ENCODE measurements at places on chromosomes 6 and 20.

DNA sequence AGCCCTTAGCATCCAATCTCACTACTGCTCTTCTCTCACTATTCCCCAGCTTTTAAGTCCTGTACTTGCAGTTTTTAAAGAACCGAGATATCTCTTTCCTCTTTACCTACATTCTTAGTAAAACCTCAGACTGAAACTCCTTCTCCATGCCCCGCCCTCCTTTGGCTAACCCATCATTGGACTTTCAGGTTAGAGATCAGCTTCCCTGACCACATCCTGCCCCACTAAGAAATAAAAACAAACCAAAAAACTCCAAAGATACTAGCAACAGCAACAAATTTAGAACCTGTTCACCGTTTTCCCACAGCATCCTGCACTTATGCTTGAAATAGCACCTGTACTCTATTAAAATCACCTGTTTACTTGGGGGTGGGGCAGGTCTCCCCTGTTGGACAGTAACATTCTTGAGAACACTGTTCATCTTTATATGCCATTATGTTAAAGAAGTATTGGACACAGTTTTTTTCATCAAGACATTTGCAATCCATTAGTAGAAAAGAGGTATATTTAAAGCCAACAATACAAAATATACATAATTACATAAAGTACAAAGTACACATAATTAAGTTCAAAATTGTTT is 16.3 kb upstream of the SMAP1 start:
- no peak for DNase-seq

DNA sequence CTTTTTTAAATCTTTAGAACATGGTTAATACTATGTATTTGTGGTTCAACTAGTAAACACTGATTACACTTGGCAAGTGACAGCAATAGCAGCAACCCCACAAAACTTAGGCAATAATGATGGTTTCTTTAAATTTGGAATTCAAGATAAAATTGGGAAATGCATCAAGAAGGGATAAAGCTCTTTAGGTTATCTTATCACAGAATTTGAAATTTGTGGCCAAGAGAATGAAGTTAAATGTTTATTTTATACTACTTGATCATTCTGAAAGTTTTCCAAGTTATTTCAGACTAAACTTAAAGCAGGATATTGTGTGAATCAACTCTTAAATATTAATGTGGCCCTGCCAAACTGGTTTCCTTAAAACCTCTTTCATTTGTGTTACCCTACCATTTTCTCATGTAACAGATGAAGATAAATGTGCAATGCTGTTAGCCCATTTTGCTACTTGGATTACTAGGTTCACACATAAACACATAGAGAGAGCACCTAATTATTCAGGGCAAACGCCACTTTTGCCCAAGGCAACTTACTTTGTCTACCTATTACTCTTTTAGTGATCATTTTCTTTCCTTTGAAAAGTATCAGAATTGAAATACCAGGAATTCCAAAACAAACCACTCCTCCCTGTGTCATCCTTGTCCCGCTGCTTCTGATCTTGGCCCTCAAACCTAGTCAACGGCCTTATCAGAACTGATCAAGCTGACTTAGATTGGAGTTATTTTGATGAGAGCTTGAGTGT is 186.7 kb upstream of the TENT5A start:
- no peak for DNase-seq

DNA sequence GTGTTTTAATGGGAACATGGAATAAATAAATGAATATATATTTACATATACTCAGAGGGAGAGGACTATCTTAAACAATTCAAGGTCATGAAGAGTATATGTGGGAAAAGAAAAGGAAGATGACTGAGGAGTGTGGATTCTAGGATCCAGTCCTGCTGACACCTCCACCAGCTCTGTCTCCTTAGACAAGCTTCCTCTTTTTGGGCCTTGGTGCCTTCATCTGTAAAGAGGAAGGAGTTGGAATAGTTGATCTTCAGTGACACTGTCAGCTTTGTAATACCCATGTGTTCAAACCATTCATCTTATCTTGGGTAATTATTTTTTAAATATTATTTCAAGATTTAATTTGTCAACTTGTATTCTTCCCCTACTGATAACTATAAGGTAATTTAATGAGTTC is 338.0 kb downstream of the ADGRB3 start:
- DNase-seq: no peak

DNA sequence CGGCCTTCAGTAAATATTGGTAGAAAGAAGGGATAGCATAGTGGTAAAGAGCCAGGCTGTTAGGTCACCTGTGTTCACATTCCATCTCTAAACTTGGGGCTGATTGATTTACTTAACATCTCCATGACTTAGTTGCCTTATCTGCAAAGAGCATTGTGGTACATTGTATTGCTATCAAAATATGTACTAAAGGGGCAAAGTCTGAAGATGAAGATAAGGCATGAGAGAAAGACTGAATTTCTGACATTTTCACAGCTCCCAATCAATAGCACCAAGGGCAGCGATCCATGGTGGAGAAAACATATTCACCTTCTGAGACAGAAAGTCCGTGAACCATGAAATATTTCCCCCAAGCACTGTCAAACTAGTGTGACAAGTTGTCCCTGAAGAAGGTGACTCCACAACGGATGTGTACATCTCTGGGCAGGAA is 223.3 kb upstream of the STXBP5 start:
- no peak for DNase-seq

- DNase-seq: no peak
Observed at GRCh38 chr6:133062696-133063306, 178.4 kb upstream of the EYA4 start.

DNA sequence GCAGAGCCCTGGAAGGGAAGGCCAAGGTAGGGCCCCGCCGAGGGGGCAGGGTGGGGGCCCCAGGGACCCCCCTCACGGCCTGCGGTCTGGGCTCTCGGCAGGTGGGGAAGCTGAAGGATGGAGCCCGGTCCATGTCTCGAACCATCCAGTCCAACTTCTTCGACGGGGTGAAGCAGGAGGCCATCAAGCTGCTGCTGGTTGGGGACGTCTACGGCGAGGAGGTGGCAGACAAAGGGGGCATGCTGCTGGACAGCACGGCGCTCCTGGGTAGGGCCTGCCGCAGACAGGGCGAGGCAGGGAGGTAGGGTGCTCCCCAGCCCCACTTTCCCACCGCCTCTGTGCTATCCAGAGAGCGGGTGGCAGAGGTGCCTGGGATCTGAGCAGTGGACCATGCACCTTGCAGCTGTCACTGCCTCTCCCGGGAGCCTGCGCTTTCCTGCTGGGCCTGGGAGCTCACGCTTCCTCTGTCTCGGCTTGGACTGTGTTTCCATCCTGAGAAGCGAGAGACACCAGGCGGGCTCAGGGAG is 83.1 kb downstream of the SYNJ2 start:
- no peak for DNase-seq

DNA sequence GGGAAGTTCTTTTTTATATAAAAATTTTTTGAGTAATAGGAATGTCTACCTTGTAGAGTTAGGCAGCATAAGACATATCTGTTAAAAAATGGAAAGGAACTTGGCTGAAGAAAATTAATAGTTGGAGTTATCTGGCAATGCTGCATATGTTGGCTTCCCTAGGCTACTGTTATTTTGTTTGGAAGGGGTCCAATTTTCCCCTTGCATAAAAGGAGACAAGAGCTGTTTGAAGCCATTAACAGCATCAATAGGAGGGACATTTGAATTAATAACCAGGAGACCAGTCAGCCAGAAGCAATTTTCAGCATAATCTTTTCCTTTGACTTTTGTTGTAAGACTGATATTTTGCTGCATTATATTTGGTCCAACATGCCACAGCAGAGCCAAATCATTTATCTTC is 80.9 kb upstream of the TAB2 start:
- DNase-seq: no peak

DNA sequence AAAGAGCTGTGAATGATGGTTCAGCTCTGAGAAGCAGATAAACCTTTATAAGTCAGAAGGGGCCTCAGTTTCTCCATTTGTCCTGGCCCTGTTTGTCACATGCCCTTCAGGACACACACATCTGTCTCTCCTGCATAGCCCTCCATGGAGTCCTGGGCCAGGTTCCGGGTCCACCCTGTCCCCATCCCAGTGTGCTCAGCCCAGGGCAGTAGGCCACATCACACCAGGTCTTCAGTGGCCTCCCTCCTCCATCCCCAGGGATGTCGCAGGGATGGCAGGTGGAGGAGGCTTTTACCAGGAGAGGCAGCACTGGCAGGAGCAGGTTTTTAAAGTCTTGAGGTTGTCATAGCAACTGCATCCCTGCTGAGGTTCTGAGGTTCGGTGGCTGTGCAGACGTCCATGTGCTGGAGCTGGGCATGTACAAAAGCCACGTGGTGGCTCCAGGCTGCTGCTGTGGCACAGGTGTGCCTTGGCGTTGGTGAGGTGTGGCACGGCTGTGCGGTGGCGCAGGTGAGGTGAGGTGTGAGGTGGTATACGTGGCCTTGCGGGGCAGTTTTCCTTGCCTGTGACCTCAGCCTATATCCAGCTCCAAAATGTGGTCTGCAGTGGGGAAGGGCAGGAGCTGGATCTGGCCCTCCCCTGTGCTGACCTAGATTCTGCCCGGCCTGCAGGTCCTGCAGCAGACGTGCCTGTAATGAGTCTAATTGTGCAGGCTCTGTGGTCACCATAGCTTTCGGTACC is 8.0 kb upstream of the NPBWR2 start:
- DNase-seq: no peak

DNA sequence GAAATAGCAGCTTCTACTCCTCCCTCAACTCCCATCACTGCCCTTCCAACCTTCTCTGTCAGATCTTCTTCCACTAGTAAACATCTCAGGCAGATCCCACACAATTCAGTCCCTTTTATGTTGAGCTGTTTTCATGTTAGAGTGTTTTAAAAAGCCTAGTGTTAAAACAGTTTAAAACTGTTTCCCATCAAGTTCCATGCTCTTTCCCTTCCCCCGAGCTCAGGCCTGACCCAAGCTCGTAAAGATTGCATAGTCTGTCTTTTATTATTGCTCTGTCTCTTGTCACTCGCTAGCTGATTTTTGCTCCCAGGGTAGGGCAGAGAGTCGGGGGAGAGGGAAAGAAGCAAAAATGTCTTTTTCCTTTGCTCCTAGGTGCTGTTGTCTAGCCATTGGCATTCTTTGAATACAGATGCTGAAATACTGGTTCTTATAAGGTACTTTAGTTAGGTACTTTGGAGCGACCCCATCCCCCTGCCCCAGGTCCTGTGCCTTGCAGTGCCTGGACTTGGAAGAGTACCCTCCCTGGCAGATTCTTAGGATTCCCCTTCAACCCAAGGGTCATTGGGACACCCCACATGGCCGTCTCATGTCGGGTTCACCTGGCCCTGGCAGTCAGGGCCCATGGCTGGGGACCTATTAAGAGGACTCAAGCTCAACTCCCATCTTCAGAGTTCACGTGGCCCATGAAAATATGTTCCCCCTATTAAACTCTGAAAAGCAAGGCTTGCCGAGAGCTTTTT is 101.2 kb upstream of the ARMC2 start:
- DNase-seq: no peak

DNA sequence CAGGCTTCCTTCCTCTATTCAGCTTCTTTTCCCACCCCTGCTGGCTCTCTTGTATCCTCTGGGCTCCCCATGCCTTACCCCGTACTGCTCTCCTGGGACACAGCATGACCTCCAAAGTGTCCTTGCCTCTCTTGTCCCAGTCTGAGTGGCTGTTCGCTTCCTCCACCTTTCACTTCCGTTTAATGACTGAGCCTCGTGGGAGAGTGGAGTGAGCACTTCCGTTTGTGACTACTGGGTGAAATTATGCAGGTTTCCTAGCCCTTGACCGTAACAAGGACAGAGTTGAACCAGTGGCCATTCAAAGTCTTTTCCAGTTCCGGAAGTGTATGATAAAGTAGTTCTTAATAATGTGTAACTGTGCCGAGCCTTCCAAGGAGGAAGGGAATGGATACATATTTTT is 109.2 kb downstream of the ARID1B start:
- no peak for DNase-seq

Data from activated CD8-positive, alpha-beta memory T cell treated with anti-CD3 and anti-CD28 coated beads for 1 hour (primary cell).